ENCODE measurements at places on chromosomes 16 and 17.

GRCh38 chr16:64808474-64808873 is 313.4 kb downstream of the CDH11 start:
- DNase-seq: peak; percentile 10

DNA sequence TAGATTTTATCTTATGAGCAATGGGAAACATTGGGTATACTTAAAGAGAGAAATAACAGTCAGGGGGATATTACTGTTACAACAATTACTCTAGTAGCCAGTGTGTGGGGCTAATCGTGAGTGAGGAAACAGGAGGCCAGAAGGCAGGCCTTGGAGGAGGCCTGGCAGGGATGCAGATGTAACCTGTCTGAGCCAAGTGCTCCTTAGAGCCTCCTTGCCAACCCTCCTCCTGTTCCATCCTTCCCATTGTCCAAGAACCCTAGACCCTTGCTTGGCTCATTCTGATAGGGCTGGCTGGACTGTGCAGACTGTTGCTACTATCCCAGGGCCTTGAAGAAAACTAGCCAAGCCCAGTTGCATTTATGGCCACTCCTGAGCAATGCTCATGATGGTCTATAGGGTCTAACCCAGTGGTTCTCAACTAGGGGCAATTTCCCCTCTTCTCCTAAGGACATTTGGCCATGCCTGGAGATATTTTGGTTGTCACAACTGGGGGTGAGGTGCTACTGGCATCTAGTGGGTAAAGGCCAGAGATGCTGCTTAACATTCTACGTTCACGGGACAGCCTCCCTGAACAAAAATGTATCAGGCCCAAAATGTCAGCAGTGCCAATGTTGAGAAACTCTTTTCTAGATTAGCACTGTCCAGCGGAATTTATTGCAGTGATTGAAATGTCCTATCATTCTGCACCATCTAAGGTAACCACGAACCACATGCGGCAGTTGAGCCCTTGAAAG is 24.4 kb upstream of the WSCD1 start:
- DNase-seq: no peak

- peak; percentile 78 for DNase-seq
Measured at GRCh38 chr16:48542020-48542473, 67.9 kb downstream of the N4BP1 start.

GRCh38 chr17:49031965-49032928 is 35.1 kb downstream of the IGF2BP1 start:
- DNase-seq: peak; percentile 87

GRCh38 chr17:681316-681715 is 33.3 kb downstream of the VPS53 start:
- DNase-seq: no peak

- DNase-seq: no peak
Measured at GRCh38 chr17:60168654-60169053, 18.9 kb downstream of the CA4 start.

GRCh38 chr16:11160676-11161115 is 95.3 kb downstream of the SOCS1 start:
- DNase-seq: peak; percentile 38

- no peak for DNase-seq
Measured at GRCh38 chr16:71430744-71431143, 11.1 kb downstream of the TLE7 start.

GRCh38 chr16:56269281-56269680 is 78.0 kb downstream of the GNAO1 start:
- no peak for DNase-seq

DNA sequence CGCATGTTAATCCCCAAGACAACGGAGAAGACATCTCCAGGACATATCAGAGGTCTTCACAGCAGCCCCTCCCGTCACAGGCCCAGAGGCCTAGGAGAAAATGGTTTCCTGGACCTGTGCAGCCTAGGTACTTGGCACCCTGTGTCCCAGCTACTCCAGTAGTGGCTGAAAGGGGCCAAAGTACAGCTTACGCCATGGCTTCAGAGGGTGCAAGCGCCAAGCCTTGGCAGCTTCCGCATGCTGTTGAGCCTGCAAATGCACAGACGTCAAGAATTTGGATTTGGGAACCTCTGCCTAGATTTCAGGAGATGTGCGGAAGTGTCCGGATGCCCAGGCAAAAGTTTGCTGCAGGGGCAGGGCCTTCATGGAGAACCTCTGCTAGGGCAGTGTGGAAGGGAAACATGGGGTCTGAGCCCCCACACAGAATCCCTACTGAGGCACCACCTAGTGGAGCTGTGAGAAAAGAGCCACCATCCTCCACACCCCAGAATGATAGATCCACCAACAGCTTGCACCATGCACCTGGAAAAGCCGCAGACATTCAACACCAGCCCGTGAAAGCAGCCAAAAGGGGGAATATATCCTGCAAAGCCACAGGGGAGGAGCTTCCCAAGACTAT is 159.3 kb upstream of the COX10 start:
- DNase-seq: no peak

DNA sequence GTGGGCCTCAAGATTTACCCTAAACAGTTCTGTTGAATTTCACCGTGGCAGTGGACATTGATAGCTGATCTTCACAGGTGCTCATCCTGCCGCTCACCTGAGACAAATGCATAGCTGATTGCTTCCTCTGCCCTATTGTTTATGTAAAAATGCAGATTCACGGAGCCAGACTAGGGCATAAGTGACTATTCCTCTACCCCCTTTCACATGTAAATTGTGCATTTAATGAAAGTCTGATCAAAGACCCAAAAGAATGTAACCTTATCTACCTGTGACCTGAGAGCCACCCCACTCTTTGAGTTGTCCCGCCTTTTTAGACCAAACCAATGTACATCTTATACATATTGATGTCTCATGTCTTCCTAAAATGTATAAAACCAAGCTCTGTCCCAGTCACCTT is 312.4 kb upstream of the CDH5 start:
- no peak for DNase-seq

GRCh38 chr17:36105781-36106492 is 2.3 kb downstream of the CCL4 start:
- no peak for DNase-seq

DNA sequence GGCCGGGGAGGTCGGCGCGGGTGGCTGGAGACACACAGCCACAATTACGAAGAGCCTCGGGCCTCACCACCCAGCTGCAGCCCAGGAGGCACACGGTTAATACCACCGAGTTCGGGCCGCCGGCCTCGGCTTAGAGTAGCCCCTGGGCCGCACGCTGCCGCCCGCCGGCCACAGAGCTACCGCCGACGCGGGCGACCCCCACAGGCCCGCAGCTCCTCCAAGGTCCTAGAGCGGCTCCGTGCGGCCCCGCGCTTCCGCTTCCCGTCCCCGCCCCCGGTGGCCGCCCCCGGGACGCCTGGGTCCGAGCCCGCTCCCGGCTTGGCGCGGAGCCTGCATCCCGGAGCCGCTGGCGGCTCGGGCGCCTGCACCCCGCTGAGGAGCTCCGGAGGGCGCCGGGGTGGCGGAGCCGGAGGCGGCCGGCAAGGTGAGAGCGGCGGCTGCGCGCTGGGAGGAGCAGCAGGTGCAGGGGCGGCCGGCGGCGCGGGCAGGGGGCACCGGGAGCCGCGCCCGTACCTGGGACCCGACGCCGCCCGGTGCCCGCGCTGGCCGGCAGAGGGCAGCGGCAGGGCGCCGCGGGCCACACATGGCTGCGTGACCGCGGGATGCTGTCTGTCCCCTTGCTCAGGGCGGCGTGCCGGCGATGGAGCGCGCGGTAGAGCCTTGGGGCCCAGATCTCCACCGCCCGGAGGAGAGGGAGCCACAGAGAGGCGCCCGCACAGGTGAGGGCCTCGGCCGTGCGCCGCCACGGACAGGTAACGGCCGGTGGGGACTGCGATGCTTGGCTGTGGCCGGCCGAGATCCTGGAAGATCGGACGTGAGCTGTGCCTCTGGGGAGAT is at the start of gene ZNF48:
ZNF48 (plus strand) TSS at position 266 of the 837 bp plus-strand sequence; CDS start at position 641, 375 bp downstream.
- DNase-seq: peak; percentile 95

GRCh38 chr17:79508291-79508716 is 102.5 kb downstream of the RBFOX3 start:
- DNase-seq: no peak

GRCh38 chr17:12310811-12311210 is 290.1 kb downstream of the MAP2K4 start:
- DNase-seq: no peak

- no peak for DNase-seq
Measured at GRCh38 chr16:68469796-68470460, 21.6 kb upstream of the SMPD3 start.

GRCh38 chr17:9612006-9612405 is 33.3 kb upstream of the USP43 start:
- no peak for DNase-seq

DNA sequence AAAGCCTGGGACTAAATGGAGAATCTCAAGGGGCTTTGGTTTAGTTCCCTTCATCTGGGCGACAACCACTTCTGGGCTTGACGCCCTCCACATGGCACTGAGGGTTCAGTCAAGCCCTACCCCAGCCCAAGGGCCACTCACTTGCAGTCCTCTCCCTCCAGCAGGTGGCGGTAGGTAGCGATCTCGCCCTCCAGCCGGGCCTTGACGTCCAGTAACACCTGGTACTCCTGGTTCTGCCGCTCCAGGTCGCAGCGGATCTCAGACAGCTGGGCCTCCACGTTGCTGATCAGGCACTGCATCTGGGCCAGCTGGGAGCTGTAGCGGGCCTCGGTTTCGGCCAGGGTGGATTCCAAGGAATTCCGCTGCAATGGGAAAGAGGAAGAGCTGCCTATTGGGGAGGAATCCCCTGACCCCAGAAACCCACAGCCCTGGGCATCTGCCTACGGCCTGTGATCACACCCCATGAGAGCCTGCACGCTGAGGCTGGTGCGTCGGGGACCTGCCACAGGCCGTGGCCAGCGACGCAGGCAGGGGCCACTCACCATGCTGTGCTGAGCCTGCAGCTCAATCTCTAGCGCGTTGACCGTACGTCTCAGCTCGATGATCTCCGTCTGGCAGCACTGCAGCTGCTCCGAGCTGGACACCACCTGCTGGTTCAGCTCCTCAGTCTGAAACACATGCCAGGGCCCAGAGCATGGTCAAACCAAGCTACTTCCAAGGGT is 2.7 kb downstream of the KRT36 start:
- no peak for DNase-seq

DNA sequence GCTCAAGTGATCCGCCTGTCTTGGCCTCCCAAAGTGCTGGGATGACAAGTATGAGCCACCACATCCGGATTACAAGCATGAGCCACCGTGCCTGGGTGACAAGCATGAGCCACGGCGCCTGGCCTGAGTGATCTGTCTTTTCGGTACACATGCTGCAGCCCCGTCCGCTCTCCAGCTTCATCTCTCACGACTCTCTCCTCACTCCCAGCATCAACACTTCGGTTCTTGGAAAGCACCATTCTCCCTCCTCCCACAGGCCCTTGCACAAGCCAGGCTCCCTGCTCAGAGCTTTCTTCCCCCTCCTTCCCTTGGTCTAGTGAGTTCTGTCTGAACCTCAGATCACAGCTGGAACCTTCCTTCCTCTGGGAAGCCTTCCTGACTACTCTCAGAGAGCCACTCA is 6.5 kb upstream of the NCBP3 start:
- DNase-seq: no peak

DNA sequence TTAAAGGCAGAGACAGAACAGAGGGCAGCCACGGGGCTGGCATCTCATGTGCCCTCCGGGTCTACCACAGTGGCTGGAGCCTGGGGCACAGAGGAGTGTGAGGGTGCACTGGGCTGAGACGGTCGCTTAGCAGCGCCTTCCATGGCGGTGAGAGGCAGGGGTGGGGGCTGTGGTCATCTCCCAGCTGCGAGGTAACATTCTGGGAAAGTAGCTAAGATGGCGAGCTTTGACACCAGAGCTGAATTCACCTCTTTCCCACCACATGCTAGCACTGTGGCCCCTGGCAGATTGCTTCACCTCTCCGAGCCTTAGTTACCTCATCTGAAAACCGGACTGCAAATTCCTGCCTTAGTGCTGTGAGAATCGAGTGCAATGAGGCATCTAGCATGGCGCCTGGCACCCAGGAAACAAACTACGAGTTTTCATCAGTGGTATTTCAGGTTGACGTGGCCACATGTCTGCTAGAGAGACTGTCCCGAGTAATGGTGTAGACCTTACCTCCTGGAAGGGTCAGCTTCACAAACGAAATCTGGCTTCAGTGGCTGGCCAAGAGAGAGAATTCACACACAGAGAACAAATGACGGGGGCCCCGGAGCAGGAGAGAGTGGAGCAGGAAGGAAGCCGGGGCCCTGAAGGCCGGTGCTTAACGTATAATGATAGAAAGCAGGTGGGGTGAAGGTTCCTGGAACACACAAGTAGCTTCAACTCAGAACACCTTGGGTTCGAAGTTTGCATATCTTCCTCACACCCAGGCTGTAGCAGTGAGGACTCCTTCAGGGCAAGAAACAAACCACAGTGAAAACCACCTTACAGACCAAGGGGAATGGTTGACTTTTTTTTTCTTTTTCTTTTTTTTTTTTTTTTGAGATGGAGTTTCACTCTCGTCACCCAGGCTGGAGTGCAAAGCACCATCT is 63.9 kb upstream of the RPH3AL start:
- no peak for DNase-seq

DNA sequence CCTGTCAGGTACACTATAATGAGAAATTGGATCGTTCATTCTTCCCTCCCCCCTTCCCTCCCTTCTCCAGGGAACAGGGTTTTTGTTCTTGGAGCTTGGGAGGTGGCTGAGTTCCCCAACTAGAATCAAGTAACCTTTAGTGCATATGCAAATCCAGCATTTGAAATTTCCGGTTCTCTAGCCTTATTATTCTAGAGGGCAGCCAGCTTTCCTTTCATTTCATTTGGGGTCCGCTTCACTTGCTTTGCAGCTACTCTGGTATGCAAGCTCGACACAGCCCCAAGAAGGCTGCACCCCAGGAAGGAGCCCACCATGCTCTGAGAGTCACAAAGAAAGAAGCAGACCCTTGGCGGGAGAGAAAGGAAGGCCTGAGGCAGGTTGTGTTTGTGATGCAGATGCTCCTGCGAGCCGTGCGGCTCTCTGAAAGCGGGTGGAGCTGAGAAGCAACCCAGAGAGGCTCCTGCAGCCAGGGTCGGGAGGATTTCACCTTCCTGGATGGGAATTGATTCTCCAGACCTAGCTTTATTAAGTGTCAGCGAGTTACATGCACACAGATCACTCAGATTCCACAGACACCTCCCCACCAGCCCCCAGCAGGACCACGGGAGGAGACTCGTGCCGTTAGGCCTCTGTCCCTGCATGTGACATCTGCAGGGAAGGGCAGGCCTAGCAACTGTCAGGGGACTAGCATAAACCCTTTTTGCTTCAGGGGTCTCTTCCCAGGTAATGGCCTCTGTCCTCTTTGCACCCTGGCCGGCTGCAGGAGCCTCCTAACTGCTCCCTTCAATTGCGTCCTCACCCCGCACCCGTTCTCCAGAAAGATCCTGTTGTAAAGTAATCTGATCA is 34.5 kb downstream of the PMM2 start:
- no peak for DNase-seq

DNA sequence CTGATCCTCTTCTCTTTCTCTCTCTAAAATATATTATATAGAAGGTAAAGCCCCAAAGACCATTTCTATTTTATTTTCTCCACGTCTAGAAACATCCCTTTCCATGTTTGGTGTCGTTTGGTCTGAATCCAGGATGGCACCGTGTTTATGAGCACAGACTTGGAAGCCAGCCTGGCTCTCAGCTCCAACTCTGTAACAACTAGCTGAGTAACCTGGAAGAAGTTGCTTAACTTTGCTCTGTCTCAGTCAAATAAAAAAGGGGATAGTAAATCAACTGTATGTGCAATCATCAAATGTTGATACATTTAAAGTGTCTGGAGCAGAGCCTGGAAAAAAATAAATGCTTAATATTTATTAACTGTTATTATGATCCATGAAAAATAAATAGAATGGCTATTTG is 249.8 kb upstream of the MAF start:
- DNase-seq: no peak
